Activated CD4-positive, alpha-beta T cell treated with anti-CD3 and anti-CD28 coated beads, Interleukin-2, Interleukin-6, amounts not matched to agents 100 ng/mL and 50 ng/mL, durations not matched to agents 16 hours and 8 hours (primary cell): ENCODE measurements at places on chromosomes 3 and 15.

DNA sequence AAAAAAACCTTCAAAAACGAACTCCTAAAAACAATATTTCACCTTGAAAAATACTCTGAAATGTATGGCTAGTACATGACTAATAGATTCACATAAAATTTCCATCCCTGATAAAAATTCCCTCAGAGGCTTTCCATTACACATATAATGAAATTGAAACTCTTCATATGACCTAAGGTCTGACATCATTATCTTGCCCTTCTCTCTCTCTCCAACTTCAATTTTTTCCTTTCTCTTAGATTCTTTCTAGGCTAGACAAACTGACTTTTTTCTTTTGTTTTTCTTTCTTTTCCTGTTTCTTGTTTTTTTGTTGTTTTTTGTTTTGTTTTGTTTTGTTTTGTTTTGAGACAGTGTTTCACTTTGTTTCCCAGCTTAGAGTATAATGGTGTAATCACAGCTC lies 1220.5 kb downstream of the ROBO2 start:
- no peak for DNase-seq

DNA sequence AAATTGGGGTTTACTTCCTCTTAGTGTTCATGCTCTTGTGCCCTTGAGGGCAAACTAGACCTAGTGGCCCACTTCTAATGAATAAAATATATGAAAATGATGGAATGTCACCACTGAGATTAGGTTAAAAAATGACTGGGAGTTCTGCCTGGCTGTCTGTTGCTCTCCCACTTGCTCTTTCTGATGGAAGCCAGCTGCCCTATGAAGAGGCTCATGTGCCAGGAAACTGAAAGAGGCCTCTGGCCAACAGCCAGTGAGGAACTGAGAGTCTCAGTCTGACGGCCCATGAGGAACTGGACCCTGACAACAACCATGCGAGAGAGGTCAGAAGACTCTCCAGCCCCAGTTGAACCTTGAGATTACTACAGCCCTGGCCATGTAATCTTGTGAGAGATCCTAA lies 107.1 kb upstream of the FHIT start:
- DNase-seq: no peak

DNA sequence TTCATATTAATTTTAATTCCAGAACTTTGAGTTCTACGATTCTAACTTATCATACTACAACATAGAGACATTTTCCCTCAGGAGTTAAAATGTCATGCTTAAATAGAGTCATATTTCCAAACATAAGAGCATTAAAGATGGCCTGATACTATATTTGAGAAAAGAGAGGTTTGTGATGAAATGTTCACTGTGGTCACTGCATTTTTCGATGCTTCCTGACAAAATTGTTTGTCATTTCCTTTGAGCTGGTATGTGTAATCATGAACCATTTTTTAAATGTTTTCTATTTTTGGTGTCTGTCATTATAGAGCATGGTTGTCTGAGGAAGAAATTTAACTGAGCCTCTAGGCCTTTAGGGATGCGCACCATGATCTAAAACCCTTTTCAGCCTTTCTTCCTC lies 721.4 kb upstream of the NR2F2 start:
- no peak for DNase-seq

GRCh38 chr3:8584661-8585060 lies 59.9 kb downstream of the SSUH2 start:
- no peak for DNase-seq

DNA sequence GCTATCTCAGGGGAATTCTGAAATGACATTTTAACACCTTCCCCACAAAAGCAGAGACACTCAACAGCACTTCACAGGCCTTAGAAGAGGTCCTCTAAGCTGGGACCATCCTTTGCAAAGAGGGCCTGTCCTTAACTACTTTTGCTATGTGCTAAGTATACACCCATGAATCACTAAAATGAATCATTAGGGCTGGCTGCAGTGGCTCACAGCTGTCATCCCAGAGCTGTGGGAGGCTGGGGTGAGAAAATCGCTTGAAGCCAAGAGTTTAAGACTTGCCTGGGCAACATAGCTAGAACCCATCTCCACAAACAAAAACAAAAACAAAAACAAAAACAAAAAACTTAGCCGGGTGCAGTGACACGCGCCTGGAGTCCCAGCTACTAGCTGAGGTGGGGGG lies 53.9 kb upstream of the MELTF start:
- DNase-seq: peak; percentile 23
